ENCODE measurements at places on chromosomes 13 and 19. TPM values are rescaled to one million over a fixed set of nuclear protein-coding genes. Genes with fewer than 3 reads are reported as not detected.

DNA sequence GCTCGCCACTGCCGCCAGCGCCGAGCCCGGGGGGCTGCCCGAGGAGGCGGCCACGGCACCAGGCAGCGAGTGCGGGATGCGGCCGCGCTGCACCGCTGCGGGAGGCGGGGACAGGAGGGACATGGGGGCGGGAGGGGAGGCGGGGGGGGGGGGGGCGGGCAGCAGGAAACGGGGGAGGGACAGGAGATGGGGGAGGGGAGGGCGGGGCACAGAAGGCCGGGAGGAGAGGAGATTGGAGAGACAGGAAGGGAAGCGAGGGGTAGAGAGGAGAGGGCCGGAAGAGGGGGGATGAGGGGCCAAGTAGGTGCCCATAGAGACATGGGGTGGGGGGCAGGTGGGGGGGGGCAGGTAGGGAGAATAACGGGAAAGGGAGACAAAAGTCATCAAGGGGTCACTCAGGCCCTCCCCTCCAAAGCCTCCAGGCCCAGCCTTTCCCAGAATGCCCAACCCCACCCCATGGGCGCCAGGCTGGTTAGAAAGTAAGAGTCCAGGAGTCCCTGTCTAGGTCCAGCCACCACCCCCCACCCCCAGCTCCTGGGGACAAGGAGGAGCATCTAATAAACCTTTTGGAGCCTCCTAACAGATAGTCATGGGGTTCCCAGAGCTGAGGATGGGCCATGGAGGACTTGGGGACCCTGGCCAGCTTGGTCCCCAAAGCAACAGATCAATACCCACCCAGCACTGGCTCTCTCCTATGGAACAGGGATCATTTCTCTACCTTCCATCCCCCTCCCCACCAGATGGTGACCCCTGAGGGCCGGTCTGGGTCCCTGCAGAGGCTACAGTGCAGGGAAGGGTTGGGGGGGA is 9.5 kb downstream of the NR2F6 start:
- H3K36me3 ChIP-seq, result peaks cover 69% of the 10 kb centered on the region
- peak overlapping the region; percentile 87 for H3K27ac ChIP-seq
- peaks cover 18% of the 10 kb centered on the region for H3K4me1 ChIP-seq
- no peaks in the 10 kb centered on the region for H3K27me3 ChIP-seq
- peak; percentile 89 for DNase-seq
- peak overlapping the region; percentile 77 for H3K4me3 ChIP-seq

GRCh38 chr19:3190921-3191805 is 5.4 kb downstream of the NCLN start:
- H3K36me3 ChIP-seq, result peaks cover 77% of the 10 kb centered on the region
- DNase-seq, result no peak
- peaks cover 21% of the 10 kb centered on the region for H3K4me1 ChIP-seq
- H3K27ac ChIP-seq, result no peak overlapping the region
- no peak overlapping the region for H3K4me3 ChIP-seq

- no peak for DNase-seq
- no peaks in the 10 kb centered on the region for H3K27me3 ChIP-seq
- H3K36me3 ChIP-seq, result no peaks in the 10 kb centered on the region
- H3K27ac ChIP-seq, result no peak overlapping the region
- H3K4me3 ChIP-seq, result no peak overlapping the region
Measured at GRCh38 chr13:30675717-30676116, 58.0 kb downstream of the USPL1 start.

DNA sequence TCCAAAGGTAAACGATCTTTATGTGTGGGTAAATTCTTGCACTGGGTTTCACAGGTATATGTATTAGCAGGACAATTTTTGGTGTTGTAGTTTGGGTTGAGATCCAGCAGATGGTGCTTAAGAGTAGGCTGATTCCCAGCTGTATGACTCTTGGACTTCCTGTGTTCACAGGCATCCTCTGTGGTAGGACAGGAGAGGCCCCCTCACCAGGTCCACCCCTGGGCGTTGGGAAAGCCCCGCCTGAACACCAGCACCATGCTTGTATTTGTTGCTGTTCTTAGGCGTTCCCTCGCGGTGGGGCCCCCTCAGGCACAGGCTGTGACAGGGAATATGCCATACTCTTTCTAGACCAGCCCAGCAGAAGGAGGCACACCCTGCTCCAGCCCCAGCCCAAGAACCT is 49.5 kb upstream of the PCDH17 start:
- H3K27me3 ChIP-seq, result no peaks in the 10 kb centered on the region
- DNase-seq, result no peak
- H3K4me1 ChIP-seq, result no peaks in the 10 kb centered on the region
- no peak overlapping the region for H3K4me3 ChIP-seq

GRCh38 chr19:44602081-44602480 is 11.3 kb upstream of the IGSF23 start:
- no peak for DNase-seq
- H3K4me3 ChIP-seq, result no peak overlapping the region
- H3K27me3 ChIP-seq, result peaks cover 2% of the 10 kb centered on the region
- no peaks in the 10 kb centered on the region for H3K36me3 ChIP-seq
- H3K4me1 ChIP-seq, result peaks cover 4% of the 10 kb centered on the region
- H3K27ac ChIP-seq, result no peak overlapping the region

The OR7A5 gene
- total RNA-seq, result not detected

Measured in K562 (cell line).